ENCODE measurements at places on chromosomes 13 and 19.

DNA sequence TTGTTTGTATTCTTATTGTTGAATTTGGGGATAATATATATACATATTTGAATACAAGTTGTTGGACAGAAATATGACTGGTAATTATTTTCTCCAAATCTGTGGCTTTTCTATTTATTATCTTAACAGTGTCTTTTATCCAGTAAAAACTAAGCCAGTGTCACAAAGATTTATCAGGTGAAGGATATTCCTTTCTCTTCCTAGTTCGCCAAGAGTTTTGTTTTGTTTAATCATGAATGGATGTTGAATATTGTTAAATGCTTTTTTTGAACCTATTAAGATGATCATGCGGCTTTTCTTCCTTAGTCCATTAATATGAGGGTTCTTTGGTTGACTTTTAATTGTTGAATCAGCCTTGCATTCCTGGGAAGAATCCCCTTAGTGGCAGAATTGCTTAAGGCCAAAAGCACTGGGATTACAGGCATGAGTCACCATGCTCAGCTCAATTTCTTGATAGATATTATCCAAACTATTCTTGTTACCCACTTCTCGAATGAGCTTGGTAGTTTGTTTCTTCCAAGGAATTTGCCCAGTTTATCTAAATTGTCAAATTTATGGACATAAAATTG lies 53.3 kb downstream of the TEX26 start:
- no peak for DNase-seq

- DNase-seq: no peak
Measured at GRCh38 chr13:29978211-29978610, 127.8 kb upstream of the UBL3 start.

GRCh38 chr19:4149518-4150288 lies 3.7 kb upstream of the CREB3L3 start:
- DNase-seq: no peak

GRCh38 chr19:18989316-18989715 lies 44.0 kb downstream of the SUGP2 start:
- no peak for DNase-seq

GRCh38 chr13:79861731-79862130 lies 380.8 kb downstream of the NDFIP2 start:
- no peak for DNase-seq

DNA sequence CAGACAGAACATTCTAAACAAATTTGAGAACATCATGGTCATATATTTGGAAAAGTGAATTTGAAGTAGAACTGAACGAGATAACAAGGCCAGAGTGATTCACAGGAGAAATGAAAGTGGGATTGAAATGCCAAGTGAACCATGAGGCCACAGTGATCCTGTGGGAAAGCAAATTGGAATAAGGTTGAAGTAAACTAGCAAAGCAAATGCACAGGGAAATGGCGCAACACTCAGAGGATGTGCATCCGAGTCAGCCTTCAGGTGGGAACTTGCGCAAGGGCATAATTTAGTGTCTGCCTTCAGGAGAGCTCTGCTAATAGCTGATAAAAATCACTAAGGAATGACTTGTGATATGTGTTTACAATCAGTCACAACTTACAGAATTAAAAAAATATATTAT lies 696.6 kb downstream of the LIG4 start:
- no peak for DNase-seq

- DNase-seq: no peak
Measured at GRCh38 chr13:114249077-114249476, 14.4 kb downstream of the CDC16 start.

- DNase-seq: no peak
Measured at GRCh38 chr19:17719730-17720400, 585 bp downstream of the MAP1S start.

DNA sequence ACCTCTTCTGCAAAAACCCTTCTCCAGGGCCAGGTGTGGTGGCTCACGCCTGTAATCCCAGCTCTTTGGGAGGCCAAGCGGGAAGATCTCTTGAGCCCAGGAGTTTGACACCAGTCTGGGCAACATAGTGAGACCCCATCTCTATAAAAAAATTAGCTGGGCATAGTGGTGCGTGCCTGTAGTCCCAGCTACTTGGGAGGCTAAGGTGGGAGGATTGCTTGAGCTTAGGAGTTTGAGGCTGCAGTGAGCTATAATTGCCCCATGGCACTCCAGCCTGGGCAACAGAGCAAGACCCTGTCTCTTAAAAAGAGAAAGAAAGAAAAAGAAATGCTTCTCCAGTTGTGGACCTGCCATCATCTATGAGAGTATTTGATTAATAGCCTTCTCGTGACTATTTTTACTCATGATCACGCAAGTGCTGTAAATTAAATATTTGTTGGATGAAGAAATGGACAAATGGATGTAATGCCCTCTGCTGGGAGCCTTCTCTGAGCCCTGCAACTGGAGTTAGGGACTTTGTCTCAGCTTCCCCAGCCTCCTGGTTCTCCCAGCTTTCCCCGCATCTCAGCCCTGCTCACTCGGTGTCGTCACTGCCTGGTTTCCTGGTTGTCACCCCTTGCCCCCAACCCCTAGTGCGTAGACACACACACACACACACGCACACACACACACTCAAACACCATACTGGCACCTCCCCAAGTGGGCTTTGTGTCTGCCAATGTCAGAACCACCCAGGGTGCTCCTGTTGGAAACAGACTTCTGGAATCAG lies 12.2 kb downstream of the WIZ start:
- DNase-seq: peak; percentile 14

DNA sequence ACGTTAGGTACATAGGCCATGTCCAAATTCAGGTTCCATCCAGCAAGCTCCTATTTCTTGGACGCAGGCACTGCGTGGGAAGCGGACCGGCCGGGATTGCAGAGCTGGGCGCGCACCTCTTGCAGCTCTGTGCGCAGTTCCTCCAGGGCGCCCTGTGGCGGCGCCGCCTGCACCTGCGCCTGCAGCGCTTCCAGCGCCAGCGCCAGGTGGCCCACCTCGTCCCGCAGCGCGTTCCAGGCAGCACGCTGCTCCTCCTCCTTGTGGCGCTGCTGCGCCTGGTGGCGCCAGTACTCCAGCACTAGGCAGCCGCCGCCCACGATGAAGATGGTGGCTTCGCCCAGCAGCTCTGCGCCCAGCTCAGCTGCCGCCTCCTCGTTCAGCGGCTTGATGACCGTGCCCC lies 31.1 kb downstream of the OPA3 start:
- DNase-seq: no peak

Measured in erythroblast (primary cell).